ENCODE measurements at places on chromosomes 5 and 9.

- no peak for DNase-seq
These were observed 538.3 kb downstream of the CSNK1G3 start for GRCh38 chr5:124050120-124050770.

DNA sequence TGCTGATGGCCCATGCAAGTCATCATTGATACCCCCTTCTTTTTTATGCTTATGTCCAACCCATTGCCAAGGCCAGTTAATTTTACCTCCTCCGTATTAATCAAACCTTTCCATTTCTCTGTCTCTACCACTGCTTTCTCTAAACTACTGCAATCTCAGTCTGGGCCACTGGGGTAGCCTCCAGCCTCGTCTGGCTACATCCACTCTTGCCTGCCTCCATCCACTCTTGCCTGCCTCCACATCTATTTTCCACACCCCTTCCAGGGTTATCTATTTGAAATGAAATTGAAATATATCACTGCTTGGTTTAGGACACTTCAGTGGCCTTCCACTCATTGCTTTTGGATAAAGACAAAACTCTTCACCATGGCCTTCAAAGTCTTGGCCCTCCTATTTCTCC lies 425.3 kb upstream of the CLINT1 start:
- DNase-seq, result no peak

GRCh38 chr9:127741831-127742434 lies 6.8 kb upstream of the TOR2A start:
- no peak for DNase-seq

DNA sequence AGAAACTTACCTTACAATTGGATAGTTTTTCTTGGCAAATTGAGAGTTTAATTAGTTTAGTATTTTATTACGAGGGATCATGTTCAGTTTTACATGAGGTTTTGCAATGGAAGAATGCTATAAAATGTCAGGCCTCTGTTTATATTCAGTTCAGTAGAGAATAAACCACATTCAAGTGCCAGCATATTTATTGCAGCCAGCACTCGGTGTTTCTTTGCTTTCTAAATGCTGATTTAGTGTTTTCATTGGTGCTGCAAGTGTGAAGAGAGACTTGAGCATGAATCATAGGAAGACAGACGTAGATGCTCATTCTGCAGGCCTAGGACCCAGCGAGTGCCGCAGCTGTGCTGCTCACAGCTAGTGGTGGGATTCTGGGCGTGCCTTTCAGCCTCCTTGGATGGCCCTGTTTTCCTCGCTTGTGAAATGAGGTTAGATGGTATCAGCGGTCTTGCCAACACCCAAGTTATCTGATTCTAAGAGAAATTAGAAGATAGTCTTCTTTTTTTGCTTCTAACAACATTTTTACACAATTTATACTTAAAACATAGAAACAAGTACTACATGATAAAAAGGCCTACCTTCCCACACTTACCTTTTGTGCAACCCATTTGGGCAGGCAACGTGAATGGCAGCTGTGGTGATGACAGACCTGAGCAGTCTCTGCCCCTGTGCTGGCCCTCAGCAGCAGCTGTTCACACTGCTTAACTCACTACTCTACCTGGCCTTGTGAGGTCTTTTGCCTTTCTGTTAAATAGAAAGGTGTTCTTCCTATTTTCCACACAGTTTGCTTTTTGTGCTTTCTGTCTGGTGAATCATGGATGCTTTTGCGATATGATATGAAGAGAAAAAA lies 26.8 kb upstream of the TNFAIP8 start:
- DNase-seq, result no peak

- no peak for DNase-seq
These were observed 44.1 kb upstream of the STXBP1 start for GRCh38 chr9:127567730-127568617.

GRCh38 chr9:77475641-77476473 lies 172.3 kb downstream of the GNA14 start:
- DNase-seq, result no peak

GRCh38 chr5:121962347-121962670 lies 534 bp downstream of the SRFBP1 start:
- DNase-seq, result no peak

GRCh38 chr9:93066978-93067603 lies 8.6 kb downstream of the SUSD3 start:
- DNase-seq, result no peak

DNA sequence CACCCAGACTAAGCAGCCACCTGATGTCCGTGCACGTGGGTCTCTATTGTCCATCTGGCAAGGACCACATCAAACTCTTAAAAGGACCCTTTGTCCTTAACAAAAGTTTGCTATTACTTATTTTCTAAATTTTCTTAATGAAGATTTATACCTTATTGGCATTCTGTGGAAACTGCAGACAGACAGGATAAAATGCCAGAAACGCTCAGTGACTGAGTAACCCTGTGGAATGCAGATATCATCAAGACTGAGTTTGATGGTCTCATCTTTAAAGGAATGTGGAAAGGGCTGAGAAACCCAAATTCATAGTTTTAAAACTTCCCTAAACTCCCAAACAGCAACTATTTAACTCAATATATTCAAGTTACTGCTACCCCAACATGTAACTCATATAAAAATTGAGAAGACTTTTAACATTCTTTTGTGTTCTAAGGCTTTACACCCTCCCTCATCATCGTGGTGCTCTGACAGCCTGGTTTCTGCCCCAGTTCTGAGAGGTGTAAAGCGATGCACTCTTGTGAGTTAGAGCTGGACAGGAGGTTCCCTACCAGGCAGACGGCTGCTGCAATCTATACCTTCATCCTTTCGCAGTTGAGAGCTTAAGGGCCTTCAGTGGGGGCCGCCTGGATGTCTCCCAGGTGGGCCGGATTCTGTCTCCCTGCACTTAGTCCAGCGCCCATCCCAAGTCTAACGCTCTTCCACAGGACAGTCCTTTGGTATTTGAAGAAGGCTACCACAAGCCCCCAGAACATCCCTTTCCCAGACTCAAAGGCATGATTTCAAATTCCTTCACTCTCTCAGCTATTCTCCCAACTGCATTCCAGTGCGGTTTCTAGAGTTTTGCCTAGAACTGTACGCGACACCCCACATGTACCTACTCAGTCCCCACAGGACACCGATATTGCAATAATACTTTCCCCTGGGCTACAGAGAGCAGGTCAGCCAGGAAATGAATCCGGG lies 68.9 kb downstream of the DAP start:
- no peak for DNase-seq

DNA sequence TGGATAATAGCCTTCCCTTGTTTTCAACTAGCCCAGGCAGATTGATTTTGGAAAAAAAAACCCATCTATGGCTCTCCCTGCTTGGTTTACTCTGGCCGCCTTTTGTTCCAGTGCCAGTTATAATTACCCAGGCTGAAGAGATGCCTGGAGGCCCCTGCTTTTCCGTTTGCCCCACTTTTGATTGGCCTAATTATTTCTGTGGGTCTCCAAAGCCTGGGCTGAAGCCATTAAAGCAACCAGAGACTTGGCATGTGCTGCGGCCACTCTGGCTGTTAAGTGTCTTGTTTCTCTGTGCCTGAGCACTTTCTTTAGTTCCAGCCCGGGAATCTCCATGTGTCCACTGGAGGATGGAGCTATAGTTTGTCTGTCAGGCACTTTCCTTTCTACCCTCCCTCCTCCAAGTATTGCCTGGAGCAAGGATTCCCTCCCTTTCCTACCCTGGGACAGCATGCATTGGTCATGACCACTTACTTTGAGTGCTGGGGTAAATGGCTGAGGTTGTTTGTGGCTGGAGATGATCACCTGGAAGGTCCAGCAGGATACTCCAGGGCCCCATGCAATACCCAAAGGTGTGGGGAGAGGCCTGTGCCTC lies 105.1 kb upstream of the CTSL start:
- DNase-seq, result no peak

DNA sequence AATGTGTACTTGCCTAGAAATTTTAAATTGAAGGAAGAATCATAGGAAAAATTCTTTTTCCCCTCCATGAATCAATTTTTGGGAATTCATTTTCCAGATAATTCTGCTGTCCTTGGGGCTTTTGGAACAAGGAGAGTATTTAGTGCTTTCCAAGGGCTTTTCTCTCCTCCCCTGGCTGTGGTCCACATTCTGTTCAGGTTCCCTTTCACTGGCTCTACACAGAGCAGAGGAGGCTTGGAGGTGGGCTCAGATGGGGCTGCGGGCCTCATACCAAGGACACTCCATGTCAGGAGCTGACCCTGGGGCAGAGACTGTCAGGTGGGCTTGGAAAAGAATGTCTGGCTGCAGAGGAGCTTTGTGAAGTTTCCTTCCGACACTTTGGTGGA lies 128.1 kb downstream of the GADD45G start:
- DNase-seq, result no peak

DNA sequence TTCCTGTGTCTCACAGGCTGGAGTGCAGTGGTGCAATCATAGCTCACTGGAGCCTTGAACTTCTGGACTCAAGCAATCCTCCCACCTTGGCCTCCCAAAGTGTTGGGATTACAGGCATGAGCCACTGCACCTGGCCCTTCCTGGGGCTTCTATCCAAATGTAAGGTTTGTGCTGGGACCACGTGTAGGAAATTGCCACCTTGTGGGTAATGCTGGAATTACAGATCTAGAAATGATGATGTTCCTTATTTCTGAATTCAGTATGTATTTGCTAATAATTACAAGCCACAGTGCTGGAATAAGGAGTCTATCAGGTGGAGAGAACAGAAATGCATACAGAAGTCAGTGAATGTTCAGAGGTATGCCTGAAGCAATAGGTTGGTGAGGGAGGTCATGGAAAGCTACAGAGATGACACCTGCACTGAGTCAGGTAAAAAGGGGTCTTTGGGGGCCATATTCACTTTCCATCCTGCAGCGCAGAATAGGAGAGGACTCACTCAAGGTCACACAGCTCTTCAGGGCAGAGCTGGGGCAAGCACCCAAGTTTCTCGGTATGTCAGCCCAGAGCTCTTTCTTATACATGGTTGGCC lies 8.8 kb upstream of the IGFBPL1 start:
- DNase-seq, result no peak

GRCh38 chr9:15238646-15239045 lies 68.4 kb downstream of the TTC39B start:
- no peak for DNase-seq

GRCh38 chr9:88536951-88537760 lies 2.2 kb downstream of the NXNL2 start:
- DNase-seq, result no peak

- no peak for DNase-seq
These were observed 38.5 kb downstream of the TTC1 start for GRCh38 chr5:160047423-160047822.

DNA sequence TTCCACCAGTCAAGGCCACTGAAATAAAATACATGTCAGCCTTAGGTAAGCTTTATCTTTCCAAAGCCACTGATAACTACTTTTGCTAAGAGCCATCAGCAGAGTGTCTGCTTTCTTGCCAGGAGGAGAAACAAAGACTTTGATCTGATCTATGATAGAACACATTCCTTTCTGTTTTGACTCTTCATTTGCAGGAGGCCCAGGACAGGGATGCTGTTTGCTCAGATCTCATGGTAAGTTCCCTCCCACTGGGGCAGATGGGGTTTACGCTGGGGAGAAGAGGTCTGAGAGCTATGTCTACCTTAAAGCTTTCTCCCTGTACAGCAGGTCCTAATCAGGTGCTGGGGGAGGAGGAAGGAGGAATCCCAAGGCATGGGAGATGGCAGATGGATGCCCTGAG lies 497.6 kb downstream of the NTRK2 start:
- no peak for DNase-seq

DNA sequence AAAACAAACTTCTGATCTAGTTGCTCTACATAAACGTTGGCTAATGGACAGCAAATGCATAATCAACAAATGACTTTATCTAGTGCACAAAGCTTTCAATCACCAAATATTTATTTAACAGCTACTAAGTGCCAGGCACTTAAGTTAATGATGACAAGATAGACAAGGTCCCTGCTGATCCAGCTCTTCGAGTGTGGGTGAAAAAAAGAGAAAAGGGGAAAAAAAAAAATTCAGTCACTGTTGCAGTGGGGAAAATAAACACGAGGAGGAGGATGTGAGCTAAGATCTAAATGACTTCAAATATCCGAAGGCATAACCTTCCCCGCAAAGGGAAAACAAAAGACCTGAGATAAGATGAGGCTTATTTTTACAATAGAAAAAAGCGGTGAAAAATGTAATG lies 9.6 kb downstream of the PSIP1 start:
- no peak for DNase-seq

GRCh38 chr5:67311208-67311607 lies 114.6 kb upstream of the CD180 start:
- no peak for DNase-seq

GRCh38 chr9:130815242-130815808 lies 19.7 kb upstream of the ABL1 start:
- DNase-seq, result no peak

DNA sequence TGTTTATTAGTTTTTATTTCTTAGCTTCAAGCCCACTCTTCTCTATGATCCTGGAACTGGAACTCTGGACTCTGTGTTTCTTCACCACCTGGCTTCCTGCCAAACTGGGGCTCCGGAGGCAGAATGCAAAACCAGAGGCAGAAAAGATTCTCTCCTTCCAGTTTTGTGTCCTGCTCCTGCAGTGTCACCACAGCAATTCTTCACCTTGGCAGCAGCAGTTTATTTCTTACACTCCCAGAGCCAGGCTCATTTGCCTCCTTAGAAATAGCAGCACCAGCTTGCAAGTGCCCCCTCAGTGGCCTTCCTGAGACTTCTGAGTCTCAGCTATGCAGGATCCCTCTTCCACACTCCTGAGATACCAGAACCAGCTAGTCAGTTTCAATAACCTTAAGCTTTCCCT lies 26.7 kb upstream of the CAMK4 start:
- DNase-seq, result no peak

- no peak for DNase-seq
These were observed 20.5 kb downstream of the ELP1 start for GRCh38 chr9:108913391-108913790.

GRCh38 chr5:131514316-131515283 lies 120.4 kb downstream of the RAPGEF6 start:
- DNase-seq, result no peak

DNA sequence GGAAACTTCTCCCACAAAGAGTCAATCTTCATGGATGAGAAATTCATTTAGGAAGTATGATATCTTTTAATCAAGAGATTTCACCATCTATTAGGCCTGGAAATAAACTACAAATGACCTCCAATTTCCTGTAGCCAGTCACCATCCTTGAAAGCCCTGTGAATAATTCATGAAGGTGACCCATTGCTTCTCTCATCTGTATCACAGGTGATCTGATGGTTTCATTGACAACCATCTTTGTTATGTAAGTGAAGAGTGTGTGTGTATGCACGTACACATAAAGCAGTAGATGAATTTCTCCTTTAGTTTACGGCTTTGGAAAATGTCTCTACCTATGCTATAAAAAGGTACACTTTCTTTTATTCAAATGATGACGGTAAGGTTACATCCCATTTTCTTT lies 644.1 kb upstream of the KLF4 start:
- DNase-seq, result no peak

DNA sequence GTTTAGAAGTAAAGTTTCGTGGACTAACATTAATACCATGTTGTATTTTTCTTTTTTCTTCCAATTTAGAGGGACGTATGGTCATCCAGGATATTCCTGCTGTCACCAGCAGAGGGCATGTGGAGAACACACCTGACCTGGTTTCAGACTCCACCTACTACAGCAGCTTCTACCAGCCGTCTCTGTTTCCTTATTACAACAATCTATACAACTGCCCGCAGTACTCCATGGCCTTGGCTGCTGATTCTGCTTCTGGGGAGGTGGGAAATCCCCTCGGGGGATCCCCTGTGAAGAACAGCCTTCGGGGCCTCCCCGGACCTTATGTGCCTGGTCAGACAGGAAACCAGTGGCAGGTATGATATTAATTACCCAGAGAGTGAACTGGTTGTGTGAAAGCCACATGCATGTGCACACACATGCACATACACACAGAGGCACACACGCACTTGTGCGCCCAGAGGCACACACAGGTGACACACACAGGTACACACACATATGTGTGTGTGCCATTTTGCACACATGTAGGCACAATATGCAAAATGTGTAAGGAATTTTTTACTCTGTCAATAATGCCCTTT lies 52.4 kb downstream of the DMRT1 start:
- DNase-seq, result peak; percentile 85
